ENCODE measurements at places on chromosomes 4 and X. TPM values are rescaled to one million over a fixed set of nuclear protein-coding genes. Genes with fewer than 3 reads are reported as not detected.

Gene FAM47E
- under 0.01 TPM for total RNA-seq

Gene IBSP
- not detected for total RNA-seq

Gene TRAM1L1
- 4.6 TPM for total RNA-seq

Gene SLC38A5
- 60.2 TPM for total RNA-seq

Gene CCDC149
- total RNA-seq = 13.5 TPM

Gene CFI
- total RNA-seq = 3.0 TPM
